ENCODE measurements at places on chromosomes 12 and 14.

- no peak for DNase-seq
Observed at GRCh38 chr14:98949481-98950135, 322.4 kb downstream of the BCL11B start.

DNA sequence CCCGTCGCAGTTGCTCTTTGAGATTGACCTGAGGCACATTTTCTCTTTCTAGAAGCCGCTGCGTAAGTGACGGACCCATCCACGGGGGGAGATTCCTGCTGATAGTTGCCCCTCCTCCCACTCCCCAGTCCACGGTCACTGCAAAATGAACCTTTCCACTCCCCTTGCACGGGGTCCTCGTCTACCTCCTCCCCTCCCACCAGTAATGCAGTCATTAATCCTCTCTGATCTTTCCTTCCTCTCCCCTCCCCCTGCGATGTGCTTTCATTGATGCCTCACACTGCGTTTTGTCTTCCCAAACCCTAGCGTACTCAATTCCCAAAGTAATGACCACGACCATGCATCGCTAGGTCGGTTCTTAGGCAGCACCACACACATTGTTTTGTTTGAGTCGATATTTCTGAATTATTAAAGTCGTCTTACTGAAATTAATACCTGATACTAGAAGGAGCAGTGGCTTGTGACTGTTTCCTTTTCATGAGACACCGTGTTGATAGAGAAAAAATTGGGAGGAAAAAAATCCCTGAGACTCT, 857 bp downstream of the ETNK1 start:
- DNase-seq: no peak

- DNase-seq: no peak
Observed at GRCh38 chr12:88200029-88200428, 57.9 kb downstream of the TMTC3 start.

- no peak for DNase-seq
Observed at GRCh38 chr12:13505224-13505623, 308.7 kb downstream of the EMP1 start.

GRCh38 chr12:51196547-51196946, 21.3 kb downstream of the POU6F1 start:
- no peak for DNase-seq

GRCh38 chr12:18644564-18644963, 93.2 kb downstream of the PLCZ1 start:
- DNase-seq: no peak

- no peak for DNase-seq
Observed at GRCh38 chr14:27958757-27959156, 807.8 kb upstream of the FOXG1 start.

DNA sequence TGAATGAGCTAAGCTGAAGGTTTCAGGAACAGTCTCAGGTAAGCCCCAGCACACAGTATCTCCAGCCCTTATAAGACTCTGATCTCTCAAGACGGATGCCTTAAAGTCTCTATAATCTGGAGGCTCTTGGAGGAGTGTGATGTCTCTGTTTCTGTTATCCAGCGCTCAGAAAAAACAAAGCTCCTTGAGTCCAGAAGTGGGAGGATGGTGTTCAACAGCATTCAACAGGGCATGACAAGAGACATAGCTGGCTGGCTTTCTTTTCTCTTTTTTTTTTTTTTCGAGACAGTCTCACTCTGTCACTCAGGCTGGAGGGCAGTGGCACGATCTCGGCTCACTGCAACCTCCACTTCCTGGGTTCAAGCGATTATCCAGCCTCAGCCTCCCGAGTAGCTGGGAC, 31.6 kb upstream of the TESC start:
- DNase-seq: no peak

DNA sequence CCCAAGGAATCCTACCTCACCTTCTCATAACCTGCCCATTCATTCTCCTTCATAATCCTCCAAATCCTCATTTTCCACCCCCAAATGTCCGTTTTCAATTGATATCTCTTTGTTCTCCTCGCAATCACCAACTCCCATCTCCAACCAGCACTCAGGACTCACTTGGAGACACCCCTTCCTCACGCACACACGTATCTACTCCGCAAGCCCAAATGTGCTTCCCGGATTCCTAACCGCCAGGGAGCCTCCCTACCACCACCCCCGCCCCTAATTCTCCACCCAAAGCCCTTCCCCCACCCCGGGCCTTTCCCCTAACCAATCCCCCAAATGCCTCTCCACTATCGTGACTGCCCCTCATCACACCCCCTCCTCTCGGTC, 304 bp downstream of the KCTD10 start:
- no peak for DNase-seq

DNA sequence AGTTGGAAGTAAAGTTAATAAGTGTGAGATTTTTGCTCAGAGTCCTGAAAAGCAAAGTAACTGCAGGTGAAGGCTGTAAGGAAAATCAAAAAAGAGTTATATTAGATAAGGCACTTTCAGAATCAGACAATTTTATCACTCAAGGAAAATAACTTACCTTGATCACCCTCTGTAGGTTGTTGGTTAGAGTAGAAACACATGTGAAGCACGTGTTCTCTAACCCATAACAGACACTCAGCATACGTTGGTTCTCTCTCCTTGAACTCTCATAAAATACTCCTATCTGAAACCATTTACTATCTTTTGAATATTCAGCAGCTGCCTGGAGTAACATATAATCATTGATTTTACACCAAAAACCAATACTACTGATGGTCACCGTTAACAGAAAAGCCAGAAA, 335.5 kb downstream of the KCNH5 start:
- DNase-seq: no peak

- no peak for DNase-seq
Observed at GRCh38 chr12:122659579-122659978, 43.6 kb downstream of the HCAR2 start.

GRCh38 chr14:69152902-69153151, at the start of gene DCAF5:
Gene DCAF5, minus strand, starts transcription at chr14:69153119. Its CDS starts 141 bp downstream, at chr14:69152978.
- peak; percentile 87 for DNase-seq

- DNase-seq: no peak
Observed at GRCh38 chr14:104129556-104129955, 8.8 kb upstream of the KIF26A start.

DNA sequence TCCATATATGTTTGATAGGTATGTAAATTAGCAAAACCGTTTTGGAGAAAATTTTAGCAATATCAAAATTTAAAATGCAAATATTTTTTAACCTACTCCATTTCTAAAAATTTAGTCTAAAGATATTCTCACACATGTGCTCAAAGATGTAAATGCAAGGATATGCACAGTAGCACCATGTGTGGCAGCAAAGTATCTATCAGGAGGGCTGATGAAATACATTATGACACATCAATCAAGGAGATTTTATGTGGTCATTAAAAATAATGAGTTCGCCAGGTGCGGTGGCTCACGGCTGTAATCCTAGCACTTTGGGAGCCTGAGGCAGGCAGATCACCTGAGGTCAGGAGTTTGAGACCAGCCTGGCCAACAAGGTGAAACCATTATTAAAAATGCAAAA, 8.0 kb upstream of the C1R start:
- DNase-seq: no peak

DNA sequence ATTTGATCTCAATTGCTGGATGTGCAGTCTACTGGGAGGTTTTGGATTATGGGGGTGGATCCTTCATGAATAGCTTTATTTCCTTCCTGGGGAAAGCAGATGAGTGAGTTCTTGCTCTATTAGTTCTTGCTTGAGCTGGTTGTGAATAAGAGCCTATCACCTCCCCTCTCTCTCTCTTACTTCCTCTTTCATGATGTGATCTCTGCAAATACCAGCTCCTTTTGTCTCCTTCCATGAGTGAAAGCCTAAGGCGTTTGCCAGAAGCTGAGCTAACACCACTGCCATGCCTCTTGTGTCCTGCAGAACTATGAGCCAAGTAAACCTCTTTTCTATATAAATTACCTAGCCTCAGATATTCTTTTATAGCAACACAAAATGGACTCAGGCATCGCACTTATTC, 302.7 kb downstream of the CCER1 start:
- no peak for DNase-seq

DNA sequence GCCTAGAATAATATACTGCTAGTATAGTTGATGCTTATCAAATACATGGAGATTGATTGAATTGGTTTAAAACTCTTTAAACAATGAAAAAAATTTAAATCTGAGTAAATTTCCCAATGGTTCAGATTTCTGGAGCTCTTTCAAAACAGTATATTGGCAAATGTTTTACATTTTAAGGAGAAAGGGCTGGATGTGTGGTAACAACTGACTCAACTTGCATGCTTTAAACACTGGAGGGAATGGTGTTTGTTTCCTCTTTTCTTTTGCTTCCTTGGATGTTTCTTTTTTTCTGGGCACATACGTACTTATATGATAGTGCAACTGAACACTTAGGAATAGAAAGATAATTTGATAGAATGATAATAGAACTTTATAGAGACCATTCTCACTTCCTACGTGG, 73.8 kb upstream of the RFX4 start:
- no peak for DNase-seq

GRCh38 chr12:96824074-96824837, 82.8 kb upstream of the NEDD1 start:
- DNase-seq: no peak

GRCh38 chr12:54983536-54984101, 943 bp downstream of the TESPA1 start:
- DNase-seq: peak; percentile 46

GRCh38 chr12:106179086-106179485, 40.3 kb upstream of the NUAK1 start:
- no peak for DNase-seq

DNA sequence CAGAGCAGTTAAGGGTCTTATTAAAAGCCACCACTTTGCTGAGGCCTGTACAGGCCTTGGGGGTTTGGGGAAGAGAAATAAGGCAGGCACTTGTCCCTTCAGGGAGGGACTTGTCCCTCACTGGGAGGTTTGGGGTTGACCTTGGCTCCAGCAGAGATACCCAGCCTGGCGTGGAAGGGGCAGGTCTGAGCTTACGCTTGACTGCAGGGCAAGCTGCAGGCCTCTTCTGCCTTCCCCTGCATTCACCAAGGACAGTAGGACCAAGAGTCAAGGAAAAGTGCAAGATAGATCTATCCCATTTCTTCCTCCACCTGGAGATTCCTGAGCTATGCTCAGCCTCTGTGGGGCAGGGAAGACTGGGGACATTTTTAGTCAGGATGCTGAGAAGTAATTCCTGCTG, 154.3 kb downstream of the SMOC1 start:
- DNase-seq: no peak

DNA sequence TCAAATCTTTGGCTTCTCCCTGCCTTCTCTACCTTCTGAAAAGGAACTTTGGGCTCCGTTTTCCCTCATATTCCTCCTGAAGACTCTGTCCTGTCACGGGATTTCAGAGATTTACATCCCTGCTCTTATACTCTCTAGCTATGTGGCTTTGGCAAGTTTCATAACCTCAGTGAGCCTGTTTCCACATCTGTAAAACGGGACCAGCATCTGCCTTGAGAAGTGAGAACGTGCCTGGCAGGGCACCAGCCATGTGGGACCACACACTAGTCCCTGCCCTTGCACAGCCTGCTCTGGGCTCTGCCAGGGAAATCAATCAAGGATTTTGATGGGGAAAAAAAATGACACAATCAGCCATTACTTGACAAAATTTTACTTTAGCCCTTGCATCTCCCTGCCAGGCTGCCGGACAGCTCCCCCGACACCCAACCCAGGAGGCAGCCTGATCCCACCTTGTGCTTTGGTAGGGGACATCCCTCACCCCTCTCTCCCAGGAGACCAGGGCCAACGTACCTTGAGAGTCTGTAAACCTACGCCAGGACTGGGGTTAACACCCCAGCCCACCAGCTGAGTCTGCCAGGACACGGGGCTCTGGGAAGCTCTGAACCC, 8.5 kb downstream of the PHETA1 start:
- no peak for DNase-seq

- DNase-seq: no peak
Observed at GRCh38 chr14:37422319-37422718, 172.7 kb downstream of the FOXA1 start.

DNA sequence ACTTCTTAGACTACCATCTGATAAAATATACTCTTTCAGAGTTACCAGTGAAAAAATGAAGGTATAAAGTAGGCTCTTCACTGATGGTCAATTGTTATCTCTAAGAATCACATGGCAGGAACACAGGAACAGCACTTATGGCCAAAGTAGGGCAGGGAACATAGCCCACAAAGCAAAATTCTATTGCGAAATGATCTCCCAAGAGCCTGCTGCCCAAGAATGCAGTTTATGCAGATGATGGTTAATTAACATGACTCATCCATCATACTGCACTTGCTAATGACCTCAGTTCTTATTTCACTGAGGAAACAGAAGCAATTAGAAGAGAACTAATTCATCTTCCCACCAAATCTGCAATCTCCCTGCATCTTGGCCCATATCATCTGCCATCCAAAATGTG, 133.8 kb downstream of the SLC2A13 start:
- DNase-seq: no peak

- no peak for DNase-seq
Observed at GRCh38 chr14:84401631-84402030, 1128.3 kb upstream of the FLRT2 start.

DNA sequence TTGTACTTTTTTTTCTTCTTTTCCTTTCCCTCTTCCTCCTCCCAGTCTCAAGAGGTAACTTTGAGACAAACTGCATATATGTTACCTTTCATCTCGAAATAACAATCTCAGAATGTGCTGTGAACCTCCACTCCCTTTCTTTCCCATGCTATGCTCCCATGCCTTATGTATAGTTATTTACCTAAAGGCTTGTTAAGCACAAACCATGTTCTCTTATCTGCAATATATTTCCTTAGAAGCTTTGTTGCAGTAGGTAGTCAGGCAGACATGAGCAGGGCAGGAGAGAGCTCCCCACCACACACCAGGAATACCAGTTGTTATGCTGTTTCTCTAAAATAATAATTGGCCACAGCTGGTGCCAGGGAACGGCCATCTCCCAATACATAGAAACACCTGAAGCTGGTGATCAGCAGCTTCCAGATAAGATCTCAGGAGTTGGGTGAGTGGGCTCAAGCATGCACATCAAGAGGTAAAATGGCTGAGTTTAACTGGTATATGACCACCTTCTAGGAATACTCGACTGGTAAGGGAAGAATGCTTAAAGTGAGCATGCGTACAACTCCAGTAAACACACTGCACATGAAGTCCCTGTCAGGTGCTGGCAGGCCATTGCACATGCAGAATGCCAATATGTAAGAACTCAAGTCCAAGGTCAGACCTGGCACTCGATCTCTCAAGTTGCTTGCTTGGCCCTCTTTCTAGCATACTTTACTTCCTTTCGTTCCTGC, 14.8 kb upstream of the DHRS2 start:
- DNase-seq: no peak

- no peak for DNase-seq
Observed at GRCh38 chr14:71529848-71530247, 402.4 kb upstream of the RGS6 start.

DNA sequence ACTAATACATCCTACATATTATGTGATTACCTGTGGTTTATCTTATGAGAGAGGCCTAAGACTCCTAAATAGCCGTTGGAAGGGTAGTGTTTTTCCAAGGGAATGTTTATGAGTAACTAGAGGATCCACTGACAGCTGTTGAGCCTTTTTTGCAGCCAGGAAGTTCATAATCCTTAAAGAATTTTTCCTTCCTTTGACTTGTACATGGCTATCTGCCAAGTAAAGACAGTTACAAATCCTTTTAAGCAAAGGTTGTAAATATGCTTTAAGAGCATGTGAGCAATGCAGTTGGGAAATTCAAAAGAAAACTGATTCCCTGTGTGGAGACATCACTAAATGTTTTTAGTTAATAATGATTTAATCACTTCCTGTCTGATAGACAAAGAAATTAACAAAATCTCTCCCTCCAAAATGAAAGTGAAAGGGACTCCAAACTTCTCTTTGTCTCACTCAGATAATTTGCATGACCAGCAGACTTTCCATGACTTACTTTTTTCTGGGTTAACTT, 333.8 kb downstream of the PDZRN4 start:
- DNase-seq: no peak

GRCh38 chr12:12115514-12115913, 44.8 kb downstream of the BCL2L14 start:
- DNase-seq: no peak

- no peak for DNase-seq
Observed at GRCh38 chr14:55877942-55878341, 240.3 kb upstream of the PELI2 start.

Data from activated T-cell treated with anti-CD3 and anti-CD28 coated beads, Interleukin-2, amount 50 U/mL, for 1 hour (primary cell).